Glomerular endothelial cell (primary cell): ENCODE measurements at places on chromosomes 2 and 18. TPM values are rescaled to one million over a fixed set of nuclear protein-coding genes. Genes with fewer than 3 reads are reported as not detected.

The REEP1 gene
- total RNA-seq = 0.05 and 0.06 TPM in 2 replicates

- DNase-seq = no peak
Measured at GRCh38 chr2:191941376-191941929, 94.6 kb upstream of the CAVIN2 start.

The SMYD1 gene
- not detected in 2 replicates for total RNA-seq

GRCh38 chr2:183495589-183496267 lies 371.5 kb downstream of the NUP35 start:
- DNase-seq = no peak

The GPBAR1 gene
- 0.35 and 0.39 TPM in 2 replicates for total RNA-seq

The GCKR gene
- total RNA-seq = 0.88 and 1.8 TPM in 2 replicates

DNA sequence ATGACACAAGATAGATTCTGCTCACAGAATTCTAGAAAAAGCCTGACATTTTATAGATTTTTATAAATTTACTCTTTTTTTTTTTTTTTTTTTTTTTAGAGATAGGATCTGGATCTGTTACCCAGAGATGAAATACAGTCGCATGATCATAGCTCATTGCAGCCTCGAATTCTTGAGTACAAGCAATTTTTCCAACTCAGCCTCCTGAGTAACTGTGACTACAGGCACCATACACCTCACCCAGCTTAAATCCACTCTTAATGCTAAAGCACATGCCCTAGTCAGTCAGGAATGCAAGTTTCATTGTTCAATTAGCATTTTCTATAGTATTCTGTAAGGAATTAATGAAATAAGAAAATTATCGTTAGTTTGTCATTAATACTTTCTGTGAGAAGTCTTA lies 32.1 kb upstream of the WDR75 start:
- DNase-seq = no peak

DNA sequence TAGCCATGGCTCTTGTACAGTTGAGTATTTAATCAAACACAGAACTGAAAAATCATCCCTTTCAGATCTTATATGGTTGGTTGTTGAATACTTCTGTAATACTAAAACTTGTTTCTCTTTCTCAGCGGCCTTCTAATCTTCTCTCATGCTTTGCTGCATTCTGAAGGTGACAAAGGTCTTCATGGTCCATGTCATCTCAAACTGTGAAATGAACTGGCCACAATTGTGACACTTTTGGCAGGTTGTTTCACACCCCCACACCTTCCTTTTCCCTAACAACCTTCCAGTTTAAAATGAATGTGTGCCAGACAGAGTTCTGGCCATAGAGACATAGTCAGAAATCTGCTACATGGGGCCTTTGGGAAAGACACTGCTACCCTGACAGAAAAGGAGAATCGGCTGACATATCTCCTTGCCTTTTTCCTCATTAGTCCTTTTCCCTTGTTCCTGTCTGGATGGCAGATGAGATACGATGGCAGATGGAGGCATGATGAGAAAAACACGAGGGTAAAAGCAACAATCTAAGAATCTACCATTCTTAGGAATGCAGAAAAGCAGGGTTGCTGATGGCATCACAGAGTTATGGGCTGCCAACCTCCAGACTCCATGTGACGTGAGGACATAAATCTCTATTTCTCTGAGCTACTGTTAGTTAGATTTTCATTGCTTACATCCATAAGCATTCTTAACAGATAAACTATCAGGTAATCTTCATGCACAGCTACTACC lies 106.5 kb downstream of the PIGN start:
- no peak for DNase-seq

The CCDC138 gene
- 2.1 and 2.9 TPM in 2 replicates for total RNA-seq

GRCh38 chr2:231124838-231125568 lies at the start of gene HTR2B:
Gene HTR2B (minus strand): TSS chr2:231125042. CDS start chr2:231123764, 1,278 bp downstream.
- no peak for DNase-seq

DNA sequence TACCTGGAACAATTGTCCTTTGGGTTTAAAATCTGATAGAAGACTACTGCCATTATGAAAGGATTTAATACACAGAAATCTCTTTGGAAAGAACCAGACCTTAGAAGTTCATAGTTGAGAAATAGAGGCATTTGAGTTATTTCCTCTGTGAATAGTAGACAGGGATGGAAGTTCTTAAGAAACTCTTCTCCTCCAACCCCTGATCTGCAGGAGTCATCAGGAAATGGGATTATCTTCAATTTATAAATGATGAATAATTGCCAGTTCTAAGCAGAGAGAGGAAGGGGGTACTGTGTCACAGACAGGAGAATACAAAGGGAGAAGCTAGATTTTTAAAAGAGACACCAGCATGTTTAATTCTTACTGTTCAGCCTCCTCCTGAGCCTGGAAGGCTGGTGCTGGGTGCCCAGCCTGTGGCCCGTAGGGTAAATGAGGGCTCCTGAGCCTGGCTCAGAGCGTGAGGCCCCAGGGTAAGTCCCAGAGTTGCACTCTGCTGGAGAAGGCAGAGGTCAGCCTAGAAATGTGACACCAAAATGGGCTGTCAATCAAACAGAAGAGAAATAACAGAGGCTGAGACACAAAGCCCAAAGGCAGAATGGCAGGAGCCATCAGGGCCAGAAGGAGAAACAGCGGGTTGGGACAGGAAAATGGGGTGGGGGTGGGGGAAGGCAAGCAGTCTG lies 58.2 kb upstream of the PKDCC start:
- no peak for DNase-seq

- no peak for DNase-seq
Measured at GRCh38 chr2:126877861-126878565, 20.7 kb upstream of the TEX51 start.

The SP5 gene
- 0.06 TPM in 1 of 2 replicates, not detected in the other for total RNA-seq

GRCh38 chr2:143525402-143525860 lies 396.2 kb downstream of the ARHGAP15 start:
- no peak for DNase-seq
